ENCODE measurements at places on chromosomes 13 and 19. TPM values are rescaled to one million over a fixed set of nuclear protein-coding genes. Genes with fewer than 3 reads are reported as not detected.

Gene ADAMTSL5
- 3.3 TPM for total RNA-seq

Gene FFAR2
- 0.32 TPM for total RNA-seq

Gene ATXN8OS
- 0.25 TPM for total RNA-seq

Gene SHISA7
- not detected for total RNA-seq

Gene SELENOV
- not detected for total RNA-seq

Gene DCT
- total RNA-seq: 0.10 TPM

Gene BEST2
- 167 TPM for total RNA-seq

Gene PRR36
- 0.22 TPM for total RNA-seq

Gene NTN5
- 0.22 TPM for total RNA-seq

Gene C19orf67
- total RNA-seq: 0.27 TPM

Gene ZIC5
- not detected for total RNA-seq

Gene FCAR
- total RNA-seq: 1.2 TPM

Gene RPS19
- 1,572 TPM for total RNA-seq

GRCh38 chr19:42226886-42227285 lies 6.8 kb downstream of the ZNF526 start:
- DNase-seq: no peak

- no peak for DNase-seq
Observed at GRCh38 chr13:86633346-86633745, 834.1 kb upstream of the SLITRK6 start.

GRCh38 chr13:78978381-78978998 lies 319.5 kb upstream of the OBI1 start:
- DNase-seq: peak; percentile 81

- DNase-seq: no peak
Observed at GRCh38 chr13:110834572-110834971, 80.3 kb downstream of the ANKRD10 start.

- no peak for DNase-seq
Observed at GRCh38 chr19:628168-628567, 5.2 kb downstream of the POLRMT start.

DNA sequence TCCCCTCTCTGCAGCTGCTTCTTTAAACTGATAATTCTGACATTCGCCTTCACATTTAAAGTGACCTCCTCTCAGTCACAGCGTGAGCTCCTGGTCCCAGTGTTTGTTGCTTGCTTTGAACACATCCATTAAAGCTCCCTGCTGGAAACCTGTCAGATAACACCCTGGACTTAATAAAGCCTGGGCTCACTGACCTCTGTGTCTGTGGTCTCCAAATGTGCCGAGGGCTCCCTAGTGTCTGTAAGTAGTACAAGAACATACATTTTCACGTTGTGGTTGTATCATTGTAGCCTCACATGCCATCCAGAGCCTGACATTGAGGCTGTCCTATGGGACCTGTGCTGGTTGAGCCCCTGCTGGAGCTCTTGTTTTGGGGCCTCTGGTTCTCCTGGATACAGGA lies 2.6 kb upstream of the PSG4 start:
- DNase-seq: no peak

GRCh38 chr19:47228168-47228936 lies 2.6 kb downstream of the BBC3 start:
- peak; percentile 85 for DNase-seq

- DNase-seq: no peak
Observed at GRCh38 chr19:14439014-14439413, 5.9 kb downstream of the PKN1 start.

- DNase-seq: no peak
Observed at GRCh38 chr13:100724568-100724967, 50.0 kb upstream of the TMTC4 start.

- no peak for DNase-seq
Observed at GRCh38 chr19:34502582-34503411, 21.2 kb downstream of the WTIP start.

GRCh38 chr19:50728084-50728737 lies 5.0 kb downstream of the CLEC11A start:
- peak; percentile 71 for DNase-seq

- DNase-seq: no peak
Observed at GRCh38 chr19:37466277-37466797, 907 bp downstream of the ZNF569 start.

GRCh38 chr19:38055655-38056521 lies 148.9 kb downstream of the SIPA1L3 start:
- no peak for DNase-seq

GRCh38 chr13:110589793-110590390 lies 25.5 kb upstream of the NAXD start:
- no peak for DNase-seq

- DNase-seq: no peak
Observed at GRCh38 chr19:47729468-47729798, 15.9 kb upstream of the NOP53 start.

DNA sequence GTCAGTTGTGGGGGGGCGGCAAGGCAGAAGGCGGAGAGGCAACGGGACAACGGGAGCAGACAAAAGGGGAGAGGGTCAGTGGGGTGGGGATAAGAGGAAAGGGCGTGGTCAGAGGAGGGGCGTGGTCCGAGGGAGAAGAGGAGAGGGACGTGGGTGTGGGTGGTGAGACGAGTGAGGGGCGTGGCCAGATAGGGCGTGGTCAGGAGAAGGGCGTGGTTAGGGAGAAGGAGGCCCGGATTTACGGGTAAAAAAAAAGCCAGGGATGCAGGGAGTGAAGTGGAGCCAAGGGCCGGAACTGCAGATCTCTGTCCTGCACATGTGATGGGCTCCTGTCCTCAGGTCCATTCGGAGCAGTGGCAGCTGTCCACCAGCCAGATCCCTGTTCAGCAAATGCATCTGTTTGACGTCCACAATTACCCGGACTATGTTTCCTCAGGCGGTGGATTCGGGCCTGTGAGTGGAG lies 21.5 kb downstream of the CPT1C start:
- peak; percentile 59 for DNase-seq

DNA sequence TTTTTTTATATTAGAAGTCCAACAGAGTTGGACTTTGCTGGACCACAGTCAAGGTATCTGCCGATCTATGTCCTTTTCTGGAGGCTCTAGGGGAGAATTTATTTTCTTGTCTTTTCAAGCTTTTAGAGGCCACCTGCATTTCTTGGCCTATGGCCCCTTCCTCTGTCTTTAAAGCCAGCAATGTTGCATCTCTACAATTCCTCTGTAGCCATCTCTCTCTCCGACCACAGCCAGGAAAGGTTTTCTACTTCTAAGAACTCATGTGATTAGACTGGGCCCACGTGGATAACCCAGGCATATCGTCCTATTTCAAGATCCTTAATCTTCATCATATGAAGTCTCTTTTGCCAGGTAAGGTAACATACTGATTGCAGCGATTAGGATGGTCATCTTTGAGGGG lies 43.5 kb upstream of the RGCC start:
- no peak for DNase-seq

DNA sequence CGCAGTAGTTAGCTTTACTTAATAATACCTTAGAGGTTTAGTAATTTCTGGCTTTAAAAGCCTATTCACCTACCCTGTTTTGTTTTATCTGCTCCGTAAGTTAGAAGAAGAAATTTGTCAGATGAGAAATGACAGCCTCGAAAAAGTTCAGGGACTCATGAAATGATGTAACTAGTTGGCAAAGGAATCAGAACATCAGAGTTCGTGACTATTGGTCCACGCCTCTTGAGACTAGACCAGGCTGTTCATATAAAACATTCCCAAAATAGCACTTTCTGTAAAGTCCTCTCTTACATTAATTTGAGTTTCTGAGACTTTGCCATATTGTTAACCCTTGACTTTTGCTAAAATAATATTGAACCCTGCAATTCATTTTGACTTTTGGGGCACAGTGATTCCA lies 92.0 kb downstream of the HS6ST3 start:
- no peak for DNase-seq

DNA sequence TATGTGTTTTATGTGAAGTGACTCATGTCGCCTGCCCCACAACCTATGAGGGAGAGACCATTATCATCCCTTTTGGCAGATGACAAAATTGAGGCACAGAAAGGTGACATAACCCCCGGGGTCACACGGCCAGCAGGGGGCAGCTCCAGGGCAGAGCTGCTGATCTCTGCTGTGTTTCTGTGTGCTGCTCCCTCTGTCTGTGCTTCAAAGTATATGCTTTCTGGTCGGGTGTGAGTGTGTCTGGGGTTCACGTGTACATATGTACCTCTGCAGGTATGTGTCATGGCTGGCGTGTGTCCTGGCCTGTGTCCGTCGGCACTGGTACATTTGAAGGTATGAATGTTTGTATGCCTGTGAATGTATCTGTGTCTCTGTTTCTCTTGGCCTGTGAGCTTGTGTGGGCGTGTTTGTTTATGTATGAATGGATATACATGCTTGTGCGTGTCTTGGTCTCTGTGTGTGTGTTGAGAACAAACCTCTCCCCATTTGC lies 7.1 kb downstream of the LIPE start:
- DNase-seq: peak; percentile 78

DNA sequence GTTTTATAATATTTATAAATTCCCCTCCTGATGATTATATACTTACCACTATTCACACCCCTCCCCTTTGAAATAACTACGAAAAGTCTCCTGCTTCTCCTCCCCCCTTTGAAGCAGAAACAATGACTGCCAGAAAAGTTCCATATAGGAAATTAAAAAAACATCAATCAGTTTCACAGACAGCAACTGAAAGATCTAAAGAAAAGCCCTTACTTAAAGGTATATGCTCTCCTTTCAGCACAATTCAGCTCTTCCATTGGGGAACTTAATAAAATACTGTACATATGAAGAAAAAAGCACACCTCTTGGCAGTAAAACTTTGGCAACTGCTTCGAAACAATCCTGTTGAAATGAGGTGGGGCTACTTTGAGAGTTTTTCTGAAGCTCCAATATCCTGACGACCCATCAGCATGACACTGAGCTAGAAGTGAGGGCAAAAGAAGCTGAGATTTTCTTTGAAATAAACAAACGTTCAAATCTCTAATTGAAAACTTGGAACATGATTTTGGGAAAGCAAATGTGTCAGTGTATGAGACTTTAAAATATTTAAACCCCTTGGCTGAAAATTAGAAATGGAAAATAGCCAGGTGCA lies 147.6 kb upstream of the RXFP2 start:
- no peak for DNase-seq

GRCh38 chr19:2079865-2080301 lies 16.2 kb downstream of the MOB3A start:
- DNase-seq: peak; percentile 53

GRCh38 chr13:31134039-31134711 lies 27.5 kb downstream of the HSPH1 start:
- DNase-seq: no peak

DNA sequence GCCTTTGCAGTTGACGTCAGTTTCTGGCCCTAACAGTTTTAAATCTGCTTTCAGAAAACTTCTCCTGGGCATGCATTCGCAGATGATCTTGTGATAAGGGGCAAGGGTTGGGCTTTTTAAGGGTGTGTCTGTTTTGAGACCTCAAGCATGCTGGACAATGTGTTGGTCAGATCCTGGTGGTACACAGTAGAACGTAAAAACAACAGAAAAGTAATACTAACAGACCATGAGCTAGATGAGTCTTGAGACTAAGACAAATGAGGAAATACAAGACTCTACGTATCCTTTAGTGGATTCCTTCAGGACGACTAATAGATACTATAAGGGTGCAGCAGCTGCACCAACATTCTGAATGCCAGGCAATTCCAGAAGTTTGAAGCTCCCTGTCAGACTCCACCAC lies 237.6 kb downstream of the DNAJC15 start:
- DNase-seq: no peak

- DNase-seq: no peak
Observed at GRCh38 chr13:102142473-102142826, 259.4 kb downstream of the FGF14 start.

DNA sequence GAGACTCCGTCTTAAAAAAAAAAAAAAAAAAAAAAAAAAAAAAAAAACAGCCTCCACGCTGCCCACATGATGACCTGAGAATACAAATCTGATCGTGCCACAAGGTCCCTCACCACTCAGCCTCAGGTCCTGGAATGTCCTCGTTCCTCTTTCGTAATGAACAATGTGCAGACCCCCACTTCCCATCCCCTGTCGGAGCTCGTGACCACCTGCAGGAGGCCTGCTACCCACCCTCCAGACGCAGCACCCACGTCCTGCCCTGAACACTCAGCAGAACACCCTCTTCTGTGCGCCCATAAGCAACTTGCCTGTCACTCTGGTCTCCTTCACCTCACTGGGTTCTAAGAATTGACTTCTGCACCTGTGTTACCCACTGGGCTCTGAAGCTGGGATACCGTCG lies 166.4 kb downstream of the KATNAL1 start:
- DNase-seq: no peak

- DNase-seq: no peak
Observed at GRCh38 chr19:13089139-13089856, 13.4 kb downstream of the LYL1 start.

DNA sequence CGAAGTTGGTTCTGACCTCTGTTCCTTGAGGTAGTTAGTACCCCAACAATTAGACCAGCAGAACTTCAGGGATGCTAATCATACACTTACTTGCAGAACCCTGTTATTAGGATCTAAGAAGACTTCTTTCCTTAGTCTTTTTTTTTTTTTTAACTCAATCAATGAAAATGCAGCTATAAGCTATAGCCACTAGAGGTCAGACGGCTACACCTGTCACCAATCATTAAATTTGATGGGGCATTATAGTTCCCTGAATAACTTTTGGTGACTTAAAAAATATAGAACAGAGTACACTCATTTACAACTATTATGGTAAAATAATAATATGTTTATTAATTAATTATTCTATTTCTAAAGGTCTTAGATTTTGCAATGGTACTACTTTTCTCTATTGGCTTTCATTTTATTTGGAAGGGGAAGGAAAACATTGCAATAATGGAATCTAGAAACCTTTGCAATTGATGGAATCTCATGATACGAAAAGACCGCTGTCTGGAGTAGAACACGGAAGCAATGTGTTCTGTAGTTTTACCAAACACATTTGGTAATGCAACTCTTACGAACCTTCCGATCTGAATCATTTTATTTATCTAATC lies 483.2 kb downstream of the DIAPH3 start:
- no peak for DNase-seq

- no peak for DNase-seq
Observed at GRCh38 chr13:23377983-23378632, 55.4 kb downstream of the SACS start.

GRCh38 chr19:4740092-4740491 lies 16.4 kb upstream of the DPP9 start:
- no peak for DNase-seq

GRCh38 chr13:24194447-24194846 lies 33.9 kb downstream of the SPATA13 start:
- no peak for DNase-seq

Measured in mucosa of descending colon (tissue), 3 donors.